NCI-H1092 (cell line): ENCODE measurements at places on chromosomes 16 and 17.
A peak's percentile ranks its signal among the peaks of the same experiment; 100 is the strongest.

DNA sequence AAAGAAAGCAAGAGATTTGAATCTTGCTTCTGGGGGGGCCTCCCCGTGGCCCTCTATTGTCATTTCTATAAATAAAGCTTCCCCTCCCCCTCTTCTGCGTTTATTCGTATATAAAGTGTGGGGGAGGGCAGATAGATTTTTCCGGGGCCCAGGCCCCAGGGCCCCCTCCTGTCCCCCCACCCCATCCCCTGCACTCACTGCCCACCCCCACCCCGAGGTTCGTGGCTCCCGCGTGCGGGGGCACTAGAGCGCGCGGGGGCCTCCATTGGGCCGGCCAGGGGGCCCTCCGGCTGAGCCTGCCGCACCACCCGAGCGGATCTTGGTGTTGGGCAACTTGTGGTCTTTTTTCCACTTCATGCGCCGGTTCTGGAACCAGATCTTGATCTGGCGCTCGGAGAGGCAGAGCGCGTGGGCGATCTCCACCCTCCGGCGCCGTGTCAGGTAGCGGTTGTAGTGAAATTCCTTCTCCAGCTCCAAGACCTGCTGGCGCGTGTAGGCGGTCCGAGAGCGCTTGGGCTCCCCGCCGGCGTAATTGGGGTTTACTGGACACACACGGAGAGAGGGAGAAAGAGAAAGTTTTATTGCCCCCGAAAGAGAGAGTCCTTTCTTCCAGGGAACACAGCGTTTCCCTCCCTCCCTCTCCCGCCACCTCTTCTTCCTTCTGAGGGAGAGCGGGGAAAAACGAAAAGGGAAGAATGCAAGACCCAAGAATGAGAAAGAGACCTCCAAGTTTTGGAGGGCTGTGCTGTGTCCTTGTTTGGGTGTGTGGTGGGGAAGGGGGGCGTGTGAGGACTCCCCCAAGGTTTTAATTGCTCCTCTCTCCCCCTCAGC lies 1.5 kb downstream of the HOXB4 start:
- no peak for DNase-seq

GRCh38 chr17:78241277-78242023 lies 10.0 kb downstream of the TMEM235 start:
- DNase-seq, result no peak

GRCh38 chr16:56365552-56365951 lies 59.8 kb downstream of the AMFR start:
- DNase-seq, result no peak

DNA sequence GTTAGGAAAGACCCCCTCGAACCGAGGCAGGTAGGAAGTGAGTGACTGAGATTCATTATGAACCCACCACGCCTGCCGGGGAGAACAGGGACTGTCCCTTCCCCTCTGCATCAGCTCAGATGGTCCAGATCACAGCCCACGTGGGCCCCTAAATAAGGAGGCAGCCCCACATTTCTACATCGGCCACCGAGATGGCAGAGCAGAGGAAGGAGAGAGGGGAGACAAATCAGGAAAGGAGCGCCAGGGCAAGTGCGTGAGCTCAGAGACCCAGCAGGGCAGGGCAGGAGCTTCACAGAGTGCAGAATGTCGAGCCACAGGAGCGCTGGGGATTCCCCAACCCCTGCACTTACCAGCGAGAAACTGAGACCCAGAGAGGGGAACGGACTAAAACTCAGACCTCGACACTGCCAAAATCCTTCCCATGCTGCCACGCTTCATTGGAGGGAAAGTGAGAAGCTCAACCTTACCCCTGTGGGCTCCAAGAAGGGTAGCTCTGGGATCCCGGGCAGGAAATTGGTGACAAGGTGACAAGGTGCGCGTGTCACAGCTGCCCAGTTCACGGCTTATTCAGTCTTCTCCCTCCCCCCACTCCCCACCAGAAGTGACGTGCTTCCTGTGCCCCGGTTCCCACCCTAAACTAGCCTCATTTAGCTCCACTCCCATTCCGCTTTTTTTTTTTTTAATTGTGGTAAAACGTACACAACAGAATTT lies at the start of gene ICAM2:
Gene ICAM2 (minus strand): TSS at position 578 of the 711 bp plus-strand sequence. CDS start 13,942 bp downstream, outside the sequence.
- no peak for DNase-seq

DNA sequence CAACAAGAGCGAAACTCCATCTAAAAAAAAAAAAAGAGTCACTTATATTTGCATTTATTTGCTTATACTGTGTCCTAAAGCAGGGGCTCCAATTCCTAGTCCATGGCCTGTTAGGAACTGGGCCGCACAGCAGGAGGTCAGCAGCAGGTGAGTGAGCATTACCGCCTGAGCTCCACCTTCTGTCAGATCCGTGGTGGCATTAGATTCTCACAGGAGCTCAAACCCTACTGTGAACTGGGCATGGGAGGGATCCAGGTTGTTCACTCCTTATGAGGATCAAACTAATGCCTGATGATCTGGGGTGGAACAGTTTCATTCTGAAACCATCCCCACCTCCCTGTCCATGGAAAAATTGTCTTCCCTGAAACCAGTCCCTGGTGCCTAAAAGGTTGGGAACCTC lies 24.9 kb downstream of the ITGB3 start:
- DNase-seq, result no peak

DNA sequence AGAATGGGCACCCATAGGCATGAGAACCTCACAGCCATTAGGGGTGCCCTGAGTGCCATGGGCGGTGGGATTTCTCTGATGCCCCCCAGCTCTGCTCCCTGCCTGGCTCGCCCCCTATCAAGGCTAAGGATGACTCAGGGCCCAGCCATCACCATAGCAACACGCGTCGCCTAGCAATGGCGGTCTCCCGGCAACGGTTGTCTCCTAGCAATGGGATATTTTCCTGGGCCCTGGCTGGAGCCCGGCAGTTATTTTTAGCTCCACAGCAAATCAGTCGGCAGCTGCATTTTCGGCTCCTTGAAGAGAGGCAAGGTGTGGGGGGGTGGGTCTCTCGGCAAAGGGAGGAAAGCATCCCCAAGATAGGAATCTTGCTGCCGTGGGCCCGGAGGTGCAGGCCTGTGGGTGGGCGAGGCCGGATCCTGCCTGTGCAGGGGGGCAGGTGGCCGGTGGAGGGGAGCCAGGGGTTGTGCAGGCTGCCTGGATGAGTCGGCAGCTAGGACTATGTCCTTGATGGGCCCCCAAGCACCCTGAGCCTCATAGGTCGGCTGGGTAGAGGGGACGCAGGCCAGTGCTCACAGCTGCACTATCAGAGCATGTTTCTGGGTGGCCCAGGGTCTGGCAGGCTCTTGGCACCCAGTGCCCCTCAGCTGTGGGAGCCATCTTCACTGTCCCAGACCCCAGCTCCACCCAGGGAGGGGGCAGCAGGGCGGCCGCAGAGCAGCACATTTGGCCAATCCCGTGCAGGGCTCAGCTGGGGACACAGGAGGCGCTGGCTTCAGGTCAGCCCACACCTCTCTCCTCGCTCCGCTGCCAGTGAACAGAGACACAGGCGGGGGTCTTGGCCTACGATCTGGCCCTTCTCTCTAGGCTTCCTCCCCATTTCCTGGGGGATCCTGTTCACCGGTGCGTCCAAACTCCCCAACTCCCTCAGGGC lies 4.2 kb upstream of the FBXL16 start:
- DNase-seq, result peak; percentile 87

DNA sequence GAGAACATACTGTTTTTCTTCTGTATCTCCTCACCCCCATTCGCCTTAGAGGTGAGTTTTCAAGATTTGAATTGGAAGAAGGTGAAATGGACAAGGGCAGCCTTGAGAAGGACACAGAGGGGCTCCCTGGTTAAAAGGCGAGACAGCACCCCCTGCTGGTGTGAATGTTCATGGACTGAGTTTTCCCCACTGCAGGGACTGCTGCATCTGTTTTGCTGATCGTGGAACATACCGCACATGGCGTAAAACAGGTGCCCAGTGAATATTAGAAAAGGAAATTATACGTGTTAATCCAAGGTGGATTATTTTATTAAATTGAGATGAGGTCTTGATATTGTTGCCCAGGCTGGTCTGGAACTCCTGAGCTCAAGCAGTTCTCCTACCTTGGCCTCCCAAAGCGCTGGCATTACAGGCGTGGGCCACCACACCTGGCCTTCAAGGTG lies 54.5 kb downstream of the NDE1 start:
- peak; percentile 54 for DNase-seq

GRCh38 chr17:10046786-10047785 lies 142.0 kb upstream of the RCVRN start:
- no peak for DNase-seq

DNA sequence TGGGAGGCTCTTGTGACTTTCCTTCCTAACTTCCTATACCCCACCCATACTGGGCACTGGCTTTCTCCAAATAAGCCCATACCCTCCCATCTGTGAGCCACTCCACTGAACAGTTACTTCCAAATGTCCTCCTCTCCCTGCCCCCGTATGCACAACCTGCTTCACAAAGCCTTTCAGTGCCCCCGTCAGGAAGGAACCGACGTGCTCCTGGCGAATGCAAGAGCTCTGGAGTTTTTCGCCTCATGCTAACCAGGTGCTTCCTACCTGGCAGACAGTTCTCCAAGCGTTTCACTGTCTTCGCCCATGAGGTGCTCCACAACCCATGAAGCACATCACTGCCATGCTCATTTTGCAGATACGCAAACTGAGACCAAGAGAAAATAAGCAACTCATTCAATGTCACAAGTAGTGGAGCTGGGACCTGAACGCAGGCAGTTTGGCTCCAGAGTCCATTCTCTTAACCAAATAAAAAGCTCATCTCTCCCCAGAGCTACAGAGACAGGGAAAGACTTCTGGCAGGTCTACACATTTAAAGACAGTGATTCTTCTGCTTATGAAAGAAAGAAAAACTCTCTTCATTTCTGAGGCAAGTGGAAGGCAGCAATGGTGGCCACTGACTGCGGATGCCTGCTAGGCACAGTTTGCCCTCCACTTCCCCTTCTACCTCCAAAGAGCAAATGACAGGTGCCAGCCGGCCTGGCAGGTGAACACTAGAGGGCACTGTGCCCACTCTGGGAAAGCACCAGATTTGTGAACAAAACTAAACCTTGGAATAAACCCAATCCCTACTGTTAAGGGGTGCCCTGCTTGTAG lies 23.8 kb downstream of the SPHK1 start:
- DNase-seq, result peak; percentile 47

DNA sequence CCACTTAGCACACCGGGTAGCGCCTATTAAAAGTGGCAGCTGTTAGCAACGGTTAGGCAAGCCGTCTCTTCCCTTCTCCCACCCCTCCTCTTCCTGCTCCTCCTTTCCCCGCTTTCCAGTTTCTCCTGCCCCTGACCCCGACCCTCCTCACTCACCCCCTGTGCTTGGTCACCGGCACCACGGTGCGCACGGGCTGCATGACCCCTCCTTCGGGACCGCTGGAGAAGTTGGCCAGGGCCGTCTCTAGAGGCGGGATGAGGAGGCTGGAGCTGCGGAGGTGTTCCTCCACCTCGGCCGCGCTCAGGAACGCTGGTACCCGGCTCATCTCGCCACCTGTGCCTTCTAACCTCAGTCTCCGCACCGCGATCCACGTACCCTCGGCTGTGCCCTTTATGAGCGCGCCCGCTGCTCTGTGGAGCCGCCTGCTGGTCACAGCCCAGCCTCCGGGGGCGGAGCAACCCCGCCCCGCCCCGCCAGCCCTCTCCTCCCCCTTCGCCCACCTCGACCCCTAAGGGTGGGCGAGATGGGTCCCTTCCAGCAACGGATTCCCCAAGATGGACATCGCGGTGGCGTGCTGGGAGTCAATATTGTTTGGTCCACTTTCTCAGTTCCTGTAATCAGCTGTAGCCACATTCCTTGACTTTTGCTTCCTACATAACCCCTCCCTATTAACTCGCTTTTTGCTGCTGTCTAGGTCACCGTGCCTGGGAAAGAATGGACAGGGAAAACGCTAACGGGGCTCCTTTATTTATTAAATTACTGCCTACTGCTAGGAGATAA lies at the start of gene CRYM:
Gene CRYM (minus strand): TSS at position 364 of the 780 bp plus-strand sequence. CDS start 39 bp downstream, at position 325.
- DNase-seq, result peak; percentile 9

DNA sequence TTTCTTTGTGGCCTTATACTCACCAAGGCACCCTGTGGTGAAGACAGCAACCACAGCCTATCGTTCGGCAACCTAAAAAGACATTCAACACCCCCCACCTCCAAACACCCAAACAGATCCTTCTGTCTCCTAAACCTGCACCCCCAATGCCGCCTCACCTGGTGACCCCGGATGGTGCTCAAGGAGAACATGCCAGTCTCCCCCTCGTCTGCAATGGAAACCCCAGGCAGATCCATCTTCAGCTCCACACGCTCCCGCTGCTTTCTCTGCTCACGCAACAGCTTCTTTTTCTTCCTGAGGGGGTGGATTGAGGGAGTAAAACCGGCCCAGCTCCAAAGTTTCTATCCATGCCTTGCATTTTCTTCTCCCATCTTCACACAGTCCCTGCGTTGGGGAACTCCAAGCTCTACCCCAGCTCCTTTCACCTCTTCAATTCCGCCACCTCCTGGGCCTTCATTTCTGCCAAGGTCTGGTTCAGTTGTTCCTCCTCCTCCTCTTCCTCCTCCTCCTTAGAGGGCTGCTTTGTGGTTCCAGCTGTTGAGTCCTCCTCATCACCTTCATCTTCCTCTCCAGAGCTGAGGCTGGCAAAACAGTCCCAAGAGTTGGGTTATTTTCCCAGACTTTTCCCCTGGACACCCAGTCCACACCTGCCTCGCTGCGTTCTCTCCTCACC lies 3.4 kb upstream of the PSMC5 start:
- DNase-seq, result no peak

GRCh38 chr17:20092261-20092867 lies 83.2 kb downstream of the SPECC1 start:
- DNase-seq, result peak; percentile 31

DNA sequence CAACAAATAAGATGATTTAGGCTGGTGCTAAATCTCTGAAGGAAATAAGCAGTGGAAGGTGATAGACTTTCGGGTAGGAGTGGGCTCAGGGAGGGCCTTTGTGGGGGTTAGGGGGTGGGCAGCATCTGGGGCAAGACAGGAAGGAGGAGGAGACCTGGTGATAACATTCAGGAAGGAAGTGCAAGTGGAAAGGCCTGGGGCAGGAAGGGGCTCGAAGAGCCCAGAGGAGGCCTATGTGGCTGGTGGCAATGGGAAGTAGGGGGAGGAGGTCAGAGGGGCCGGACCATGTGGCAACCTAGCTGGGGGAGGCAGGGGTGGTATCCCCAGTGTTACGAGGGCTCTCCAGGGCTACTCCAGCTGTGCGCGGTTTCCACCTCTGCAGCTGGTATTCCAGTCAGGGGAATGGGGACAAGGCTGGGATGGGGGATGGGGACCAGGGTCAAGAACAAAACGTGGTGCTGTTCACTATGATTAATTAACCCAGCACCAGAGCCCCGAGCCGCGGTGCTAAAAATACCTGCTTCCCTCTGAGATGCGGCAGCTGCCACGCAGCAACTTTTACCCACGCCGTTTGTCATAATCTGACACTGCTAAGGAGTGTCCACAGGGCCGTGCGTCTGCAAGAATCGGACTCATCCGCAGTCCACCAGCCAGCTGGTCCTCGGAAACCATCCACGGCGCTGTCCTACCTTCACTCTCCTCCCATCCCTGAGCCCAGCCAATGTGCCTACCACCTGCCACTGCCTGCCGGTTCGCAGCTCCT lies 5.2 kb upstream of the CCDC182 start:
- no peak for DNase-seq

DNA sequence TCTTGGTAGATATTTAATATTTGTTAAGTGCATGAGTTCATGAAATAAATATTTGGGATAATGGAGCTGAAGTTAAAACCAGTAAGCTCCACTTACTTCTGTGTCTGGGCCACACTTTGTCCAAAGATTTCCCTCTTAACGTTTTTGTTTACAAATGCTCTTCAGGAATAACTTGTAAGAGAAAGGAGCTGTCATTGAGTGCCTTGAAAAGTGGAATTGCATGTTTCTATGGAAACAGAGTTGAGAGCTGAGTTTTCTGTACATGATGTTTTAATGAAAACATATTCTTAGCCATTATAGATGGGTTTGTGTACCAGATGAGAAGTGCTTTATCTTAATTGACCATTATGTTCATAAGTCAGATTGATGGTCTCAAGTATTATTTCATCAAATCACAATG lies 1045.4 kb upstream of the EEF2KMT start:
- DNase-seq, result no peak

GRCh38 chr16:47643323-47644000 lies 182.3 kb downstream of the PHKB start:
- no peak for DNase-seq
